ENCODE measurements at places on chromosomes 13 and 19.

GRCh38 chr13:37168926-37169325, 63.5 kb upstream of the CSNK1A1L start:
- no peak for DNase-seq

DNA sequence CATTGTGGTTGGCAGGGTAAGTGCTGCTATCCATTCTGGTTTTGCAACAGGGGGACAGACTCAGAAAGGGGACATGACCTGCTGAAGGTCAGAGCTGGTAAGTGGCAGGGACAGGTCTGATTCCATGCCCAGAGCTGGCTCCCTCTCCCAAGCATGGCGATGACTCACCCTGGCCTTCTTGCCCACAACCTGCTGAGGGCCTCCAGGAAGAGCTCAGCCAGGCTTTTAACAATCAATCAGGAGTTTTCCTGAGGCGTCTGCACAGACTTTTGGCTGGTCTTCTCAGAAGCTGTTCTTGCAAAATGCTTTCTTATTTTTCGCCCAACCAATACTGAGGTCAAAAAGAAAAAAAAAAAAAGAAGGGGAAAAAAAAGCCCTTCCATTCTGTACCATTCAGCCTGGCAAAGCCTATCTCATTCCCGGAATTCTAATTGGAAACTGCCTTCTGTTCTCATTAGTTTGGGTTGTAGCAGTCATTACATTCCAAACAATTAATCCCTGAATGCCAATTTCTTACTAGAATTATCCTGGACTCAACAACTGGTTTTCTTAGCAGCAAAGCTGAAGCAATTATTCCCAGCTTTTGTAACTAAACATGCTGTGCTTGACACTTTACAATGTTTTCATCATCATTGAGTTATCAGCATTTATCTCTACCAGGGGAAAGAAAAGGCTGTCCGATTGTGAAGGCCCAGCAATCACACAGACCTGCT, 17.7 kb downstream of the SIAH3 start:
- DNase-seq, result no peak

- no peak for DNase-seq
Measured at GRCh38 chr13:48448959-48449614, 36.2 kb upstream of the LPAR6 start.

GRCh38 chr19:6100284-6100915, 9.9 kb downstream of the RFX2 start:
- DNase-seq, result no peak

DNA sequence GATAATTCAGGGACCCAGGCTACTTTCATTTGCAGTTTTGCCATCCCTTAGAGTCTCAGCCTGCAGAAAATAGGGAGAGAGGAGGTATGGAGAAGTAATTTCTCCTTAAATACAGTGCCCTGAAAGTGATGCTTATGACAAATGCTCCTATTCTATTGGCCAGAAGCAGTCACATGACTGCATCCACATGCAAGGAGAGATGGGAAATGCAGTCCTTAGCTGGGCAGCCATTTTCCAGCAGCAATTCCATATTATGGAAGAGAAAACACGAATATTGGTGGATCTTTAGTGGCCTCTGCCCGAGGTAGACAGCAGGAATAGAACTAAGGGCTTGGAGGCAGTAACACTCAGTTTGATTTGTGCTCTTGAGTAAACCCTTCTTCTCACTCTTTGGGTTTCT, 39.4 kb downstream of the VAV1 start:
- DNase-seq, result no peak

DNA sequence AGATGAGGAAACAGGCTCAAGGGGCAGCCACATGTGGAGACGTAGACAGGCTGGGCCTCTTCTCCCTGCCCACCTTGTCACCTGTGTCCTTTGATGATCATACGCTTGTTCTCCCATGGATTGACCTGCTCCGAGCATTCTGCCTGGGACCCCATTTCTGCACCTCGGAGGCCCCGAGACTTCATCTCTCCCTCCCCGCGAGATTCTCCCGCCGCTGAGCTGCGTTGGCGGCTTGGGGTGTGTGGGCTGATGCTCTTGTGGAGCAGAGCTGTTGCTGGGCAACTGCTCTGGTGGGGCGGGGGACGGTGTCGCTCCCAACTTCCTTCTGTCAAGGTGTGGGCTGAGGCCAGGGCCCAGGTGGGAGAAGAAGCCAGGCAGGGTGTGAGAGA, 22.1 kb downstream of the MAST3 start:
- DNase-seq, result no peak

GRCh38 chr19:15417699-15418098, 1.1 kb downstream of the AKAP8L start:
- peak; percentile 17 for DNase-seq

All from NCI-H1092 treated with DMSO at 0.1 percent for 48 hours (cell line).